ENCODE measurements at places on chromosomes 6 and 20.

DNA sequence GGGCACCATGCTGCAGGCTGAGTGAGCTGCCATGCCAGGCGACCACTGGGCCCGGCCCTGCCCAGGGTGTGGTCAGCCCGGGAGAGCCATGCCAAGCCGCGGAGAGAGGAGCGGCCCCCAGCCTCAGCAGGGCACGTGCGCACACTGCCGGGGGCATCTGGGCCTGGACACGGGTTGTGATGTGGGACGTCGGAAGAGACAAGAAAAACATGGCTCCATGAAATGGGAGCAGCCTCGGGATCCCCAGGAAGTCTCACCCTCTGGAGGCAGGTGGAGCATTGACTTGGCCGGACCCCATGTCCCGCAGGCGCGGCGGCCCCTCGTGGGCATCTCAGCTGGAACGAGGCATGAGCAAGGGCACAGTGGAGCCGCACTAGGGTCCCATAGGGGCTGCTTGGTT, 16.8 kb upstream of the SLCO4A1 start:
- no peak for DNase-seq

DNA sequence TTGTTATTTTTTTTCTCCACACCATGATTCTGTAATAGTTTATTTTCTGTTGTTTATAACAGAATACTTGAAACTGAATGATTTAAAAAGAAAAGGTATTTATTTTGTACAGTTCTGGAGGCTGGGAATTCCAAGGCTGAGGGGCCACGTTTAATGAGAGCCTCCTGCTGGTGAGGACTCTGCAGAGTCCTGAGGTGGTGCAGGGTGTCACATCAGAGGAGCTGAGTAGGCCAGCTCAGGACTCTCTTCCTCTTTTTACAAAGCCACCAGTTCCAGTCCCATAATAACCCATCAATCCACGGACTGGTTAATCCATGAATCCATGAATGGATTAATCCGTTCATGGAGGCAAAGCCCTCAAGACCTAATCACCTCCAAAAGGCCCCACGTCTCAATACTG, 71.6 kb downstream of the TFAP2A start:
- DNase-seq, result no peak

- DNase-seq, result no peak
These were observed 65.5 kb upstream of the SPACA1 start for GRCh38 chr6:87982134-87982533.

GRCh38 chr6:102501615-102502014, 1108.1 kb downstream of the GRIK2 start:
- no peak for DNase-seq

GRCh38 chr6:57117796-57118195, 27.8 kb downstream of the ZNF451 start:
- DNase-seq, result no peak

- peak; percentile 64 for DNase-seq
These were observed 28.1 kb downstream of the PDYN start for GRCh38 chr20:1965520-1966351.

GRCh38 chr6:14950103-14950969, 295.5 kb upstream of the JARID2 start:
- DNase-seq, result no peak

- no peak for DNase-seq
These were observed 689.3 kb upstream of the FLRT3 start for GRCh38 chr20:15026759-15027158.

DNA sequence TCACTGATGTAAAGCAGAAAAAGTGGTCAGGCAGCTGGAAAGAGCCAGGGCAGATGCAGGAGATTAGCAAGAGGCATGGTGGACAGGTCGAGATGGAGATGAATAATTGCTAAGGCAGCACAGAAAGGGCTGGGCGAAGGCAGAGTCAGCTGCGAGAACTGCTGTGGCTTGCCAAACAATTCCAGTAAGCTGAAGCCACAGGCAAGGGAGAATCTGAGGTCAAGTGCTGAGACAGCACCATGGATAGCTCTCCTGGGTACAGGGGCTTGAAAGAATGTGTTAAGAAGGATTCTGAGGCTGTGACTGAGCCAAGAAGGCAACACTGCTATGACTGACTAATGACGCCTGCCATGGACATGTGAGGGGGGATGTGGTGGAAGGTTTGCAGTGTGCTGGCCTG, 220.8 kb upstream of the FOXA2 start:
- peak; percentile 91 for DNase-seq

GRCh38 chr20:32574296-32575226, 10.6 kb downstream of the NOL4L start:
- DNase-seq, result peak; percentile 91
